GM12892 (cell line): ENCODE measurements at places on chromosomes 5 and 9.

- no peak for DNase-seq
Observed at GRCh38 chr5:152329761-152330283, 75.3 kb downstream of the NMUR2 start.

- DNase-seq: no peak
Observed at GRCh38 chr5:58200451-58200850, 259.4 kb downstream of the PLK2 start.

GRCh38 chr5:133113331-133114061, 61.7 kb downstream of the HSPA4 start:
- no peak for DNase-seq

- no peak for DNase-seq
Observed at GRCh38 chr9:38620483-38621433, at the start of gene ANKRD18A. Gene ANKRD18A (minus strand): TSS chr9:38620596. CDS start chr9:38620285, 311 bp downstream.

DNA sequence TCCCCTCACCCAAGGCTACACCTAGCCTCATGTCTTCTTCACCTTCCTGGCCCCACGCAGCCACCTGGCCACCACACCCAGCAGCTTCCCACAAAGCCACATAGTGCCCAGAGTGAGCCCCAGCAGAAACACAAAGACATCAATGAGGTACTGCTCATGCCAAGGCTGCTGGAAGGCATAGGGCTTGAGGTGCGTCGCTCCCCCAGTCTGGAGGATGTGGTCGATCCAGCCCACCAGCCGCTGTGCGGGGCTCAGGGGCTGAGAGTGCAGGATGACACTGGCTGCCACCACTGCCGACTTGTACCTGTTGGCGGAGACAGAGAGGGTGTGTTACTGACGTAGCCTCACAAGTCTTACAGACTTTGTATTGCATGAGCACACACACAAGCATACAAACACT, 15.8 kb upstream of the CAPSL start:
- no peak for DNase-seq

DNA sequence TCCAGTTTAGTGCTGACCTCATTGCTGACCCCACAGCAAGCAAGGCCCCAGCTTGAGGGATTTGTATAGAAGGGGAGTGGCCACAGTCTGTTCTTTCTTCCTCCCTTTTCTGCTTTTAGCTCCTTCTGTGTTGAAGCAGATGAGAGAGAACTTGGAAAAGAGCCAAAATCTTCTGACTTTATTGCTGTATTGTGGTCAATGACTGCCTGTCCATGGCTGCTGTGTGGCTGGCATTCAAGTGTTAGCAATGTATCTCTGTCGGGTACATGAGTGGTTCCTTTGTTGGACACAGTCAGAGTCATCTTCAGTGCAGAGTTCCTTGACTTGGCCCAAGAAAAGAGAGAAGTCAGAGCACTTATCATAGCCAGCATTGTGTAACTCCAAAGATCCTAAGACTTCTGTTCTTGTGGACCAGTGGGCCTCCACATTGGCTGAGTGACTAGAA, 154.1 kb downstream of the LRRC70 start:
- DNase-seq: no peak

DNA sequence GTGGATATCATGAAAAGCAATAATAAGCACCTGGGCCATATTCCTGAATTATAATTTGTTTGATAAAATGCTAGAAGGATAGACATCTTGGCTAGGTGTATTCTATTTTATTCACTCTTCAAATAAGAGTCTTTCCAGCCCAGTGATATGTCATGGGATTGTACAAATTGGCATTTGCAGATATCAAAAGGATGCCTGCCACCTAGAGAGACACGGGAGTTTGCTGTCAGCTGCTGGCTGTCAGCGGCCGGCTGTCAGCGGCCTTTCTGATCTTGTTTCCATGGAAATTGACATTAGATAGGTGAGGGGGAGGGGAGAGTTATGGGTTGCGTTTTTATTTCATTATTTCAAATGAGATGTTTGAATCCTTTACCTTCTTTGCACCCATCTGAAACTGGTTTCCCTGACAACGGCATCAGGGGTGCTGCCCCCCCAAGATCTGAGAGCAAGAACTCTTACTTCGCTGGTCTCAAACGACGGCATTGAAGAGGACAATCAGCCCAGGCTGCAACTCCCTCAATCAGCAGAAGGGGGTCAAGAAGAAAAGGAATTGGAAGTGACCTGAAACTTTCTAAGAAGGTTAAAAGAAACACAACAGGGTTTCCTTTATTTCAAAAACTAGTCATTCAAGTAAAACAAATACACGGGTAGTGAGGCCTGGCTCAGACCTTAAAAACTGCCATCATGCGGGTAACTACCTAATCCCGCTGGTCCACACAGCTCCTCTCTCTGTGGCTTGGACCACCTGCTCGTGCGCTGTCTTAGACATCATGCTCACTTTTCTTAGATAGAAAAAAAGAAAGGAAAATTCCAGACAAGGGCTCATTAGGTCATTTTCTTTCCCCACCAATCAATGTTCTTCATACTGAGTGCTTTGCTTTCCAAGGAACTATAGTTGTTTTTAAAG, 115.7 kb downstream of the TLE1 start:
- no peak for DNase-seq

DNA sequence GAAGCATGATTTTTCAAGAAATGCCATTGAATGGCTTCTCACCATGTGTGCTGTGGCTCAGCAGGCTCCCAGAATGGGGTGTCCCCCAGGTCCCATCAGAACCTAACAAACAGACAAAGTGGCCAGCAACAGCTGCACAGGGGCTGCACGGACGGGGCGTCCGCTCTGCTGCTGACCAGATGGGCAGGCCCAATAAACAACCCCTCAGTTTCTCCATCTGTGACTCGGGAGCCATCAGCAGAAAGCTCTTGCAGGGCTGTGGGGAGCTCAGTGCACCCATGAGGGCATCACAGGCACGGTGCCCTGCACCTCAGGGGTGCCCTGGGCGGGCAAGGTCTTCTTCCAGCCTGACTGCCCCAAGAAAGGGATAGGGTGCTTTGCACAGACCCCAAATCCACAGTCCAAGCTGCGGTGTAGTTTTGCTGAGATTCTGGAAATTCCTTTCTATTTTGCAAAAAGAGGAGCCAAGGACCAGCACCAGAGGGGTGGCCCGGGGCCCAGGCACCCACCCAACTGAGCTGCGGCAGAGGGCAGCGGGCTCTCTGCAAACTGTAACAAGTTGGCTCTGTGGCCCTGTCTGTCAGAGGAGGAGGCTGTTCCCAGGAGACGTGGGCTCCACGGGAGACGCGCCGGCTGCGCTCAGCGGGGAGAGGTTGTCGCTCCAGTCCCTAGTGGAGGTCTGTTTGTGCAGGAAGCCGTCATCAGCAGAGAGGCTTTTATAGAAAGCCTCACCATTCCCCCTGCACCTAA, 138.7 kb upstream of the PPP1R26 start:
- peak; percentile 6 for DNase-seq

- DNase-seq: no peak
Observed at GRCh38 chr9:133788819-133789717, 50.9 kb upstream of the SARDH start.

GRCh38 chr5:122947772-122948171, 88.8 kb downstream of the PPIC start:
- no peak for DNase-seq

DNA sequence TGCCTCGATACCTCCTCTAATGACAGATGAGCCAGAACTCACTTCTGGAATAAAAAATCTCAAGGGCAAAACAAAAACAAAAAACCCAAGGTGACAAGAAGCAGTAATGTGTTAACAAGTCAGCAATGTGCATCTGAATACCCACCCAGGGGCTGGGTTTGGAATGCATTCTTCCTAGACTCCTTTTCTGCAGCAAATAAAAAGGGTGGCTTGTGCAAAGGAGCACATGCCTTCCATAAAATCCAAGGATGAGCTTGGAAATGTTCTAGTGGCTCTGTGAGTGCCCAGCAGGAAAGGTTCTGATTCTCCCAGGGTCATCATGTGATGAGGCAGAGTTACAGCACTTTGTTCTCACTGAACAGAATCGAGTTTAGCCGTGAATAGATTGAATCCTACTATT, 599.9 kb downstream of the RAB3C start:
- no peak for DNase-seq

- DNase-seq: no peak
Observed at GRCh38 chr9:100959226-100959625, 69.3 kb upstream of the PLPPR1 start.

DNA sequence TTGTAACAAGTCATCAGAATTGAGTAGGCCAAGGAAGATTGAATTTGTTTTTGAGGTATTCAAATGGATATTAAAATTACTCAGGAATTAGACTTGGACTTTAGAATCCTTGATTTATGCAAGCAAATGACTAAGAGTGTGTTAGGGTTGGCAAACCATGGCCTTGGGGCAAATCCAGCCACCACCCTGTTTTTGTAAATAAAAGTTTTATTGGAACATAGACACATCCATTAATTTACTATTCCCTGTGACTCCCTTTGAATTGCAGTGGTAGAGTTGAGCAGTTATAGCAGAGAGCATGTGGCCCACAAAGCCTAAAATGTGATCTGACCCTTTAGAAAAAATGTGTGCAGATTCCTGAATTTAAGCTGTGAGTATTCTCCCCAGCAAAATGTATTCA, 115.6 kb downstream of the WDR70 start:
- DNase-seq: no peak

DNA sequence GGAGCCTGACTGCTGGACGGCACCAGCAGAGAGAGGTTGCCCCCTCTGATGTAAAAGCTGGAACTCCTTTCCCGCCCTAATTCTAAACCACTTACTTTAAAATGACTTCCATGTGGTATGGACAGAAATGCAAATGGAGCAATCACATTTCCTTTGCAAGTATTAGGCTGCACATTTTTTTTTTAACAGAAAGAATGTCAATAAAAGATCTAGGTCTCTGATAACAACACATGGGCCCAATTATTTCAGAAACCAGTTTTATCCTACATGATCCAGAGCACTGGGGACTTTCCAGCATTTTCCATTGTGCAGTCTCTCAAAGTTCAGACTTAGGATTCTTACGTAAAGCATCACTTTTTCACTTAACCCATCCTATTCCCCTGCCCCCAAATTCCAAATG, 203.7 kb downstream of the NXNL2 start:
- no peak for DNase-seq

GRCh38 chr5:36180556-36181350, 28.8 kb downstream of the SKP2 start:
- DNase-seq: no peak

- no peak for DNase-seq
Observed at GRCh38 chr5:112799661-112800060, 61.4 kb upstream of the SRP19 start.

GRCh38 chr9:3677541-3677940, 151.7 kb upstream of the RFX3 start:
- DNase-seq: no peak

DNA sequence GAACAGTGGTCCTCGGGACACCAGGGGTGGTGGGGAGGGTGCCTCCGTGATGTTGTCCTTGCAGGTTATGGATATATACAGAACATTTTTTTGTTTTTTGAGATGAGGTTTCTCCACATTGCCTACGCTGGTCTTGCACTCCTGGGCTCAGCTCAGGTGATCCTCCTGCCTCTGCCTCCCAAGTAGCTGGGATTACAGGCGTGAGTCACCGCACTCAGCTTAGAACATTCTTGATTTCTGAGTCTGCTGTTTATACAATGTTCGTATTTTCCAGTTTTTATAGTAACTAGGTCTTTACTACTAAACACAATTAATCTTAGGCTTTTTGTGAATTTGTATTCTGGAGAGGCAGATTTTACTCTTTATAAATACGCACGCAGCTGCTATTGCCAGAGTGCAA, 6.0 kb downstream of the PMPCA start:
- DNase-seq: no peak

- DNase-seq: no peak
Observed at GRCh38 chr9:117044241-117044640, 357.1 kb downstream of the TRIM32 start.

GRCh38 chr9:136969150-136969549, 8.2 kb upstream of the PTGDS start:
- DNase-seq: no peak

GRCh38 chr9:113506090-113506589, 42.6 kb downstream of the RGS3 start:
- no peak for DNase-seq

- peak; percentile 54 for DNase-seq
Observed at GRCh38 chr5:135565725-135566421, 12.9 kb downstream of the CXCL14 start.

DNA sequence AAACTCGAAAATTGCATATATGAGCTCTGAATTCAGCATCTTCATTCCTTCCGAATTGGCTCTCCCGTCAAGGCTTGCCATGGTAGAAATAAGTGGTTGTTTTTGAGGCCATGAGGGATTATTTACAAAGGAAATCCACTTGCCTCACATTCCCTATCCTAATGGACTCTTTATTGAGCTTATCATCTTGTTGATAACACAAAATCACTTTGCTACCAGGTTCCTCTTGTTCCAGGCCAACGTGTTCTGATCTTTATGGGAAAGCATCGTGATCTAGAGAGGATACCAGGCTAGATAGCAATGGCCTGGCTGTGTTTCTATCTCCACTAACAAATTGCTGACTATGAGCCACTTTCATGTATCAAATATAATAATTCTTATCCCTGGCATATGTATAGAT, 811.7 kb downstream of the TLR4 start:
- DNase-seq: no peak

DNA sequence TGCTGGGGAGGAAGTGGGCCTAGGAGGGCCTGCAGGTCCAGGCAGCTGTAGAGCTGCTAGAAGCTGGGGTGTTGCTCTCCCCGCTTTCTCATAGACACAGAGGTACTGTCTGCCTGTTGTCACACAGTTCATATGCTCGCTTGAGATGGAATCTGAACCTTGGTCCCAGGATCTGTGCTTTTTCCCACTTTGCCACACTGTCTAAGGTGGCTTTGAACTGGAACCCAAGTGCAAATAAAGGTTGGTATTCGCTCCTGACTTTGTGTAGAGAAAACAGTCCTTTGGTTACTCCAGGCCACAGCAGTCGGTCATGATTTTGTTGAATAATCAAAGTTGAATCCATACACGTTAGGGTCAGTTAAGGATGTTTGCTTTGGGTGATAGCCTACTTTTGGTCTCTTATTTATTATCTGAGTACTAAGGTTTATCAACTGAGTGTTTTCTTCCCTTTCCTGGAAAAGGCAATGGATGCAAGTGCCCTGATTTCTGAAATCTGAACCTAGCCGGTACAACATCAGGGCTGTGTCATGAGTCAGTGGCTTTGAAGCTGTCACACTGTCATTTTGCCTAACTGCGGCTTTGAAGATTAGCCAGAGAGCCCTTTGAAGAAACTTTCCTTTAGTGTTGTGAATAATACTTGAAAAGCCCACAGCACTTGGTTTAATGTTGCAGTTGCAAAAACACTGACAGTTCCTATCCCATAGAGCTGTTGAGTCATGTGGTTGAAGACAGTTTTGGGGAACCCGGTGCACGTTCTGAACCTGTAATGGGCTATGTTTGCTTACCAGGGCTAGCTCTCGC, 41.3 kb downstream of the HABP4 start:
- DNase-seq: no peak

DNA sequence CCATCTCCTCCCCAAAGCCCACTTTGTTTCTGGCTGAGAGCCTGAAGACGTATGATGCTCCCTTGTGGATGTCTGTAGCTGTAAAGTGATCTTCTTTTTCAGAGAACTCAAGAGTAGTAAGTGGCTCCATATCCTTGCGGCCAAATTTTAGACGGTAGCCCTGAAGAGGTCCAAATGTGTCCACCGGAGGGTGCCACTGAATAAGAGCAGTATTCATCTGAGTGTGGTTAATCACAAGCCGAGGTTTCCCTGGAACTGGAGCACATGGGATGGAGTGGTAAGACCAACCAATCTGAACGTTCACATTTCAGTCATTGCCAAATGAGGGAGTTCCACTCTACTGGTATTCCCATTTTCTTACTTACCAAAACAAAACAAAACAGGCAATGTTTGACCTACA, 686.5 kb upstream of the DMAC1 start:
- DNase-seq: no peak
